ENCODE measurements at places on chromosomes 3 and 15. TPM values are rescaled to one million over a fixed set of nuclear protein-coding genes. Genes with fewer than 3 reads are reported as not detected.
A peak's percentile ranks its signal among the peaks of the same experiment; 100 is the strongest.

The POMGNT2 gene
- polyA plus RNA-seq, result 4.5 TPM

The DISP2 gene
- polyA plus RNA-seq, result 0.55 TPM

The CYP1A1 gene
- 0.11 TPM for polyA plus RNA-seq

The SLC7A14 gene
- polyA plus RNA-seq, result 0.05 TPM

The EIF4E3 gene
- polyA plus RNA-seq, result 13.7 TPM

The MESP2 gene
- polyA plus RNA-seq, result 0.16 TPM

The HTR3E gene
- polyA plus RNA-seq, result 0.05 TPM

DNA sequence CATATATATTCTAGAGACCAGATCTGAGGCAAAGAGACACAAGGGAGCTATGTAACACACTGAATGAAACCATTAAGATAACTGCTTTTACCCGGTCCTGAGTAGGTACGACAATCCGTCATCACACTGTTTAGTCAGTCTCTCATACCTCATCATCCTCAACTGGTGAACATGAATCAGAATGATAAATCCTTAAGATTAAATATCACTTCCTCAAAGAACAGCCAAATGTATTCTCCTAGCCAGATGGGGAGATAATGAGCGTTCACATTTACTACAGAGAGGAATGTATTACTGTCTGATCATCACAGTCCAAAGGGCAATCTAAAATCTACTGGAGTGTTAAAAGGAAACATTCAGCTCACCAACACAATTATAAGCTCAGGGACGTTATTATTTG, 319.4 kb upstream of the STAC start:
- no peak overlapping the region for H3K4me3 ChIP-seq
- no peaks in the 10 kb centered on the region for H3K36me3 ChIP-seq
- H3K27me3 ChIP-seq, result no peaks in the 10 kb centered on the region
- no peak overlapping the region for H3K27ac ChIP-seq

DNA sequence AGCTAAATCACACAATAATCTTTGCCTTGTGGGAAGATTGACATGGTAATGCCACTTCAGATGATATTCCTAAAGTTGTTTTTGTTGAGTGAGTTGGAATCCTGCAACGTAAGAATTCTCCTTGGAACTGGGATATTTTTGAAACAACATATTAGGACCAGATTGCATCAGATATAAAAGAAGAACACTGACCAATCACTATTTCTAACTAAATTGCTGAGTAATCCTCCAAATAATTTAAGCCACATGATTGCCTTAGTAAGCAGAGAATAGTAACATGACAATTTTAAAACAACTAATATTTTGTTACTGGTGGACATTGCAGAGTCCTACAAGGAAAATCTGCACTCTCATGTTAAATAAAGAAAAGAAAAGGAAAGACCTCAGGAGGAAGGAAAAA, 353.9 kb upstream of the LMCD1 start:
- no peaks in the 10 kb centered on the region for H3K4me1 ChIP-seq
- no peaks in the 10 kb centered on the region for H3K27me3 ChIP-seq
- no peaks in the 10 kb centered on the region for H3K36me3 ChIP-seq
- H3K4me3 ChIP-seq, result no peak overlapping the region
- H3K27ac ChIP-seq, result no peak overlapping the region

DNA sequence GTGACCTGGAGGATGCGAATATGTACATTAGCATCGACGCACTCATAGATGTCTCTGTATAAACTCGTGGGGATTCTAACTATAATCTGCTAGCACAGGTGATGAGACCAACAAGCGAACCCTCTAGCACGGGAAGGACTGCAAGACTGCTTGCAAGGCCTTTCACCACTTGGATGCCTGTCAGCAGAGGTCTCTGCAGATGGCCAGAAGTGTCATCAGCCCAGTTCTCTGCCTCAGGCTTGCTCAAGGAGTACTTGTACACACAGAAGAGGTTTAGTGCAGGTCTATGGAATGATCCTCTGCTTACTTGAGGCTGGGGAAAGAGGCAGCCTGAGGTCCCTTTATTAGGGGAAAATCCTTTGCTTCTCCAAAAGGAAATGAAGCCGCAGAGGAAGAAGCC, 48.1 kb downstream of the EDEM1 start:
- no peak overlapping the region for H3K27ac ChIP-seq
- no peaks in the 10 kb centered on the region for H3K4me1 ChIP-seq
- no peaks in the 10 kb centered on the region for H3K27me3 ChIP-seq
- H3K36me3 ChIP-seq, result no peaks in the 10 kb centered on the region
- H3K4me3 ChIP-seq, result no peak overlapping the region

DNA sequence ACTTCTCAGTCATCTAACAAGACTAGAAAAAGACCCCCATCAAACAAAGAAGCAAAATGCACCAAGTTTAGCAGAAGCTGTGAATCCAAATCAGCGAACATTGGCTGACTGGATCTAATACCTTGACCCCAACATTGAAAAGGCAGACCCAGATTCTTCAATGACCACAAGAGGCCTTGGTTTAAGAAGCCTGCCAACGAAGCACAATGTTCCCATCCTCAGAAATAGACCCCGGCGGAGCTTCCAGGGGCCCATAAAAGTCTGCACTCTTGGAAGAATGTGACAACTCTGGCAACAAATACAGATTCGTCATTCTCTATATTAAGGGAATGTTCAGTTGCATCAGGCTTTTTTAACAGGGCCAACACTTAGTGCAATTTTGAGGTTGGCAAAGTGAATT, 112.8 kb upstream of the BCL6 start:
- DNase-seq, result no peak
- no peak overlapping the region for H3K27ac ChIP-seq
- H3K27me3 ChIP-seq, result no peaks in the 10 kb centered on the region
- no peaks in the 10 kb centered on the region for H3K4me1 ChIP-seq
- H3K4me3 ChIP-seq, result no peak overlapping the region

DNA sequence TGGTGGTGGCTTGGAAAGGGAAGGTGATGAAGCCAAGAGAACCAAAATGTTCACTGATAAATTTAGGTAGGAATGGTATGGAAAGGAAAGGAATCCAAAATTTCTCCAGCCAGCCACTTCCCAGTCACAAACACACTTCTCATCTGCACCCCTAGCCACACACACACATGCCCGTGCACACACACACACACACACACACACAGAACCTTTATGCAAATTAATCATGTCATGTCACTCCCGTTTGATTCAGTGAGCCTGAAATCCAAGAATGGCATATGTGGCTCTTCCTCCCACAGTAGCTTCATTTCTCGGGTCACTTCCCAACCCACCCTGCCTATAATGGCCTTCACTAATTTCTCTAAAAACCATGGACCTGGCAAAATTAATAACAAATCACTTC, 3.1 kb upstream of the HLTF start:
- H3K4me3 ChIP-seq, result no peak overlapping the region
- no peak overlapping the region for H3K27ac ChIP-seq
- no peak for DNase-seq
- no peaks in the 10 kb centered on the region for H3K36me3 ChIP-seq
- H3K4me1 ChIP-seq, result peaks cover 14% of the 10 kb centered on the region

DNA sequence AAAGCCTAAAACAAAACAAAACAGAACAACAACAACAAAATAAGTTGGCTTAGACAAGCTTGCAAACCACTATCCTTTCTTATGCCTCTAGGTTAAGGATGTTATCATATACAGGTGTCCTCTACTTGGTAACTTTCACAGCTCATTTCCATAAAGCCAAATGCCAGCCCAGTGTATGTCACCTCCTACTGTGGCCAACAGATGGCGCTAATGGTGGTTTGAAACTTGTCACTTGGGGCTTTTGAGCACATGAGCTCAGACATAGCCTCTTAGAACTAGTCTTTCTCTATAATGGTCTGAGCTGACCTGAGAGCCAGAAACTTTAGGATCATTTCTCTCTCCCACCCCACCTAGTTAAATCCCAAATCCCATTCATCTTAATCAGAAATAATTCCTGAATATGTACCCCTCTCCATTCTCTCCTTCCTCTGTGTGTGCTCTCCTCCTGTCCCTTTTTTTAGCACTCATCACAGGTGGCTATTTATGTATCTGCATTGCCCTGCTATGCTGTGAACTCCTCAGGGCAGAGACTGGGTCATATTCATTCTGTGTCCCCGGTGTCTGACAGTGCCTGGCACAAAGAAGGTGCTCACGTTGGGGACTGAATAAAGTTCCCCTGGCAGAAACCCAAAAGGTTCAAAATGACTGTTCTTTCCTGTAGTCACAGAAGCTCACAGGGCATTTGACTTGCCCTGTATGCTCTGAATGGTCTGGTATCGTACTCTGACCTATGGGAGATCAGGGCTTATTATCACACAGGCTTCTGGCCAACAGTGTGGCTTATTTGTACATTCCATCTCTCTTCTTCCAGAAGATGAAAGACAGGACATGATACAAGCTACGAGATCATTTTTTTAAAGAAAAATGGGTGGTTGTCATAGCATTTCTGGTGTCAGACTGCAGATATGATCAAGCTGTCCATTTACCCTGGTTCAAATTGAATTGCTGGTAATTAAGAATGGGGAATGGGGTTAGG, 319.3 kb upstream of the AZI2 start:
- no peaks in the 10 kb centered on the region for H3K4me1 ChIP-seq
- no peak overlapping the region for H3K27ac ChIP-seq
- H3K36me3 ChIP-seq, result no peaks in the 10 kb centered on the region

DNA sequence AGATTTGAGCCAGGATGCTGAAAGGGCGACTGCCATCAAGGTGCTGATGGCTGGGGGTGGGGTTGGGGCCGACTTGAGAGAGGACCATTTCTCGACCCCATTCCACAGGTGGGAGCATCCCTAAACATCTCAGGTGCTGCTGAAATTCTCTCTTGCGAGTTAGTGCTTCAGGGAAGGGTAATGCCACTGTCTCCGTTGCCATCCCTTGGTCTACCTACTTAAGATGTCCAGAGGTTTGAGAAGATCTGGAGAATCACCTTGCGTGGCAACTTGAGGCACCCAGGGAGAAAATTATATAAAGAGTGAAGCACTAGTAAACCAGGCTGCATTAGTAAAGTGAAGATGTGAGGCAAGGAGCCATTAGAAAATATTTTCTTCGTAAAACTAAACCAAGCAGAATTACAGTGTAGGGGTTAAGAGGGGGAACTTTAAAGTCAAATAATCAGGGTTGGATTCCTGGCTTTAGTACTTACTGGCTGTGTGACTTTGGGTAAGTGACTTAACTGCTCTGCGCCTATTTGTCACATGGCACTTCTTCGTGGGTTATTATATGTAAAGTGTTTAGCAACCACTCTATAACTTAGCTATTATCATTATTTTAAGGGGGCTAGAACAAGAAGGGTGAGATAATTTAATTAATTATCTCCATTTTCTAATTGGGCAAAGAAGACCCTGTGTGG, 662 bp upstream of the RFTN1 start:
- H3K27ac ChIP-seq, result peak overlapping the region; percentile 73
- DNase-seq, result no peak
- no peaks in the 10 kb centered on the region for H3K27me3 ChIP-seq
- H3K4me3 ChIP-seq, result peak overlapping the region; percentile 94

DNA sequence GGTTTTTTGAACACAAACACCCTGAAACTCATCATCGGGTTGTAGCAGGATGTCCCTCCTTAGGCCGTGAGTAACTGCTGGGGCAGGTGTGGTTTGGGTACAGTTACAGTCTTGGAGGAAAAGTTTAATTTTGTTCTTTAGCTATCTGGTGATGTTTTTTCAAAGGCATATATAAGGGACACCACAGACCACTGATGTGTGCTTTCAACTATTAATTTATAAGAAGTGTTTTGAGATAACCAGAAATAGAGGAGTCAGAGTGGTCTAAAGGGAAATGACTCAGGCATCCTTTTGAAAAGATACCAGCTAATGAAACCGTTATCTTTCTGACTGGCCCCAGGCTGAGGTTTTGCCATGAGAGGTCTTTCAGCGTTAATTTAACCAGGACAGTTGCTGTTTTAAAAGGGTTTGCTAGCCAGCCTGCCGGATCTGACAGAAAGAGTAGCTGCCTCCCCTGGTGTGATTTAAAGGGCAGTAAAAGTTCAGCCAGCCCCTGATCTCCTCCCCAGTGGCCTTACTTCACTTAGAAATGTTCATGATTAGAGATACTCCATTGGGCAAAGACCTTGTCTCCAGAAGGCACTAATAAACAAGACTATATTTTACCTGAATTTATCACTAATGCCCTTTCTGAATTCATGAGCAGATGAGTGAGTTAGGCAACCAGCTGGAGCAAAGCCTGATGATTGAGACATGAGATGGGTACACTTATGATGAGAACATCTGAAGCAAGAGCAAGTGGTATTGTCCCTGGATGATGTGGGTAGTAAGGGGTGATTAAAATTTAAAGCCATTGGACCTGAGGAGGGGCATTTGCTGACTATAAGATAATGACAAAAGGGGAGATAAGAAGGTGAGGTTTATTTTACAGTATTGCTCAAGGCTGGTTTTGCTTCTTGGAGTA, 482.5 kb upstream of the TBL1XR1 start:
- no peak overlapping the region for H3K27ac ChIP-seq
- DNase-seq, result no peak
- H3K36me3 ChIP-seq, result no peaks in the 10 kb centered on the region
- H3K4me3 ChIP-seq, result no peak overlapping the region
- H3K27me3 ChIP-seq, result no peaks in the 10 kb centered on the region

GRCh38 chr3:44421280-44421679, 56.2 kb downstream of the ZNF445 start:
- no peaks in the 10 kb centered on the region for H3K4me1 ChIP-seq
- no peaks in the 10 kb centered on the region for H3K36me3 ChIP-seq
- no peak for DNase-seq
- H3K27me3 ChIP-seq, result no peaks in the 10 kb centered on the region

- DNase-seq, result no peak
- no peaks in the 10 kb centered on the region for H3K36me3 ChIP-seq
- no peaks in the 10 kb centered on the region for H3K4me1 ChIP-seq
- H3K4me3 ChIP-seq, result no peak overlapping the region
- no peaks in the 10 kb centered on the region for H3K27me3 ChIP-seq
Observed at GRCh38 chr3:97932387-97932801, 39.8 kb downstream of the RIOX2 start.

- H3K36me3 ChIP-seq, result no peaks in the 10 kb centered on the region
- H3K27ac ChIP-seq, result no peak overlapping the region
- no peaks in the 10 kb centered on the region for H3K27me3 ChIP-seq
- H3K4me1 ChIP-seq, result peaks cover 10% of the 10 kb centered on the region
Observed at GRCh38 chr3:127774647-127775046, 47.7 kb downstream of the MGLL start.

- H3K4me3 ChIP-seq, result no peak overlapping the region
- no peaks in the 10 kb centered on the region for H3K36me3 ChIP-seq
- no peak overlapping the region for H3K27ac ChIP-seq
Observed at GRCh38 chr3:33111581-33111980, 2.2 kb upstream of the CRTAP start.

GRCh38 chr3:195511136-195511535, 32.0 kb downstream of the PPP1R2 start:
- H3K4me1 ChIP-seq, result no peaks in the 10 kb centered on the region
- no peak overlapping the region for H3K4me3 ChIP-seq
- no peak for DNase-seq
- no peak overlapping the region for H3K27ac ChIP-seq
- no peaks in the 10 kb centered on the region for H3K27me3 ChIP-seq

DNA sequence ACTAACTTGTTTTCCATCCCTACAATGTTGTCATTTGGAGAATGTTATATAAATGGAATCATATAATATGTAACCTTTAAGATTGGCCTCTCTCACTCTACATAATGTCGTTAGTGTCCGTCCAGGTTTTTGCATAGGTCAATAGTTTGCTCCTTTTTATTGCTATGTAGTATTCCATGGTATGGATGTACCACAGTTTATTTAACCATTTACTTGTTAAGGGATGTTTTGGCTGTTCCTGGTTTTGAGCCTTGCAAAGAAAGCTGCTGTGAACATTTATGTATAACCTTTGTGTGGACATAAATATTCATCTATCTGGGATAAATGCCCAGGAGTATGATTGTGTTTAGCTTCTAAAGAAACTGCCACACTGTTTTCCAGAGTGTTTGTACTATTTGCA, 34.1 kb upstream of the SEC22A start:
- H3K4me3 ChIP-seq, result no peak overlapping the region
- H3K27me3 ChIP-seq, result no peaks in the 10 kb centered on the region
- H3K4me1 ChIP-seq, result no peaks in the 10 kb centered on the region

Data from thymus (tissue), 14 donors.